ENCODE measurements at places on chromosomes 12 and 14.

DNA sequence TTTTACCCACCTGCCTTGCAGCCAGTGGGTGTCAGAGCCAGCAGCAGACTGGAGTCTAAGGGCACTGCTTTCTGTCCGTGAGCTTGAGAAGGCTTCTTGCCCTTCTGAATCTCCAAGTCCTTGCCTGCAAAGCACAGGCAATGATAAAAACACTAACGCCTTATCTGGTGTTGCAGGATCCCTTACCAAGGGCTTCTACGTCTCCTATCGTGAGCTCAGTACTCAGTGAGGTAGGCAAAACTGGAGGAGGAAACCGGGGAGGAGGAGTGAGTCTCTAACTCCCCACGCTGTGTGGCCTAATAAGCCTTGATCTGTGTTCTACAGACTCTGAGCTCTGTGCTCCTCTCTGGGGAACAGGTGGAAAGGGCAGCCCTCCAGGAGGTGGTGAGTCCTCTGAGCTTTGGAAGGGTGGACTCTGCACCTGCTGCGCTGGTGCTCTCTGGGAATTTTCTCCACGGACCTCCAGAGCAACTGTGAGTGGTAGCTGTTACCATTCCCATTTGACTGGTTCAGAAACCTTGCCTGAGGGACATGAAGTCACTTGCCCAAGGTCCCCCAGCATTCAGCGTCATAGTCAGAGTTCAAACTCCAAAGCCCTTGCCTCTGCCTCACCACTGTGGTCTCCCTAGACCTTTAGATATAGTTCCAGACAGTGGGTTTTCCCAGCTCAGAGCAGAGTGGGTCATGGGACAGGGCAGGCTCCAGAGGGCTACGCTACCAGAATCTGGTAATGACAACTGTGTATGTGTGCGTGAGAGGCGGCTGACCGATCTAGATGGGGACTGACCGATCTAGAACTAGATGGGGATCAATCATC lies 7.0 kb upstream of the MARK3 start:
- DNase-seq = no peak

GRCh38 chr14:61653507-61653906 lies 41.8 kb upstream of the HIF1A start:
- peak; percentile 70 for DNase-seq

DNA sequence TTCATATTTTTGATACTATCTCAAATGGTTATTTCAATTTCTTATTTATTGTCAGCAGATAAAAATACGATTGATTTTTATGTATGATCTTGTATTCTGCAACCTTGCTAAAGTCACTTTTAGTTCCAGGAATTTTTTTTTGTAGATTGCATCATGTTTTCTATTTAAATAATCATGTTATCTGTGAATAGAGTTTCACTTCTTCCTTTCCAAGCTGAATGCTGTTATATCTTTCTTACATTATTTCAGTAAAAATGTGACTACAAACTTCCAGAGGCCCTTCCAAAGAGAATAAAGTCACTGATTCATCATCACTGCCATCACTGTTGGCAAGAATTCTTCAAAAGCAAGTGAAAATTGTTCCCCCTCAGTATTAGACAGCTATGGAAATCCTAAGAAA lies 104.7 kb upstream of the RAP1B start:
- DNase-seq = no peak

GRCh38 chr12:111111681-111112080 lies 191.3 kb upstream of the MYL2 start:
- no peak for DNase-seq

- no peak for DNase-seq
These were observed 10.1 kb downstream of the BMP4 start for GRCh38 chr14:53946404-53947093.

GRCh38 chr14:99263564-99264330 lies 8.2 kb downstream of the BCL11B start:
- no peak for DNase-seq

DNA sequence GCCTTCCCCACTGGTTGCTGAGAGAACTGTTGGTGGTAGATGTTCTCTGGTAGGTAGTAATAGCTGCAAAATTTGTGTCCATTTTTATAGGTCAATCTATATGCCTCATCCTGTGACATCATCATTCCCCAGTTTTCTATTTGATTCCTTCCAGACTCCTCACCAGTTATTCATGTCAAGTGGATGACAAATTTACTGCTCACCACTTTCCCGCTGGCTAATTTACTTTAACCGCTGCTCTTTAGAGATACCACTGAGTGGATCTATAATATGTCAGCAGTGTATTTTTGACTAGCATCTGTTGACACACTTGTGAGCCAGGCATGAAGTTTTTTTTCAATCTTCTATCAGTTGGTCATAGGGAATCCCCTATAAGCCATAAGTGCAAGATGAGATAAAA lies 24.6 kb downstream of the GPR65 start:
- no peak for DNase-seq

GRCh38 chr12:111185206-111185888 lies 183.5 kb downstream of the PHETA1 start:
- DNase-seq = no peak

DNA sequence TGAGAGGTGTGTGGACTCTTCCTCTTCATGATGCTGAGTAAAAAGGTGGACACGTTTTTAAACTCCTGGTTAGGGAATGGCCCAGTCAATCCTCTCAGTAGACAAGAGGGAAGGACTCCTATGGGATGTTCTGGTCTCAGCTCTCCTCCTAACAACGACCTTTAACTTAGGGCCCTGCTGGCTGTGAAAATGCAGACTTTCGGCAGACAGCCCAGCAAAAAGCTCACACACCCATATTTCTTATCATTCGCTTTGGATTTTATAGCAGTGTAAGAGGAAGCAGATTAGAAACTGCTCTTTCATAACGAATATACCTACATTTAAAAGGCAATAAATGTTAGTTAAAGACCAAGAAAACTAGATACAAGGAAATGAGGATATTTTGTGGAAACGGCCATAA lies 18.0 kb upstream of the YARS2 start:
- DNase-seq = no peak

- no peak for DNase-seq
These were observed 527.1 kb upstream of the FLRT2 start for GRCh38 chr14:85002846-85003245.

- DNase-seq = peak; percentile 15
These were observed 1.7 kb downstream of the ANKRD52 start for GRCh38 chr12:56256326-56256960.

DNA sequence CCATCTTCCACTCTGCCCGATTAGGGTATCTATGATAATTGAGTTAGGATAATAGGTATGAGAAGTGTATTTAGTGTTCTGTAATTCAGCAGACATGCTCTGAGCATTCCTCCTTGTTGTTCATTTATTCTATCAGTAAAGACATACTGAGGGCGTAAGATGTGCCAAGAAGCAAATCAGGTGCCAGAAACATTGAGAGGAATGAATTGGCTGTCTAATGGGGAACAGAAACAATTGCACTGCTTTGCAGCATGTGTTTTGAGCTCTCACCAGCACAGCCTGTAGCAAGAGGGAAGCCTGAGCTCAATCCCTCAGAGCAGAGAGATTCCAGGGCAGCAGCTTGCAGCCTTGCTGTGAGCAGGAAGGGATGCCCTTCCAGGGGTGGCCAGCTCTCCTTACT lies 589.3 kb downstream of the BCL11B start:
- no peak for DNase-seq

DNA sequence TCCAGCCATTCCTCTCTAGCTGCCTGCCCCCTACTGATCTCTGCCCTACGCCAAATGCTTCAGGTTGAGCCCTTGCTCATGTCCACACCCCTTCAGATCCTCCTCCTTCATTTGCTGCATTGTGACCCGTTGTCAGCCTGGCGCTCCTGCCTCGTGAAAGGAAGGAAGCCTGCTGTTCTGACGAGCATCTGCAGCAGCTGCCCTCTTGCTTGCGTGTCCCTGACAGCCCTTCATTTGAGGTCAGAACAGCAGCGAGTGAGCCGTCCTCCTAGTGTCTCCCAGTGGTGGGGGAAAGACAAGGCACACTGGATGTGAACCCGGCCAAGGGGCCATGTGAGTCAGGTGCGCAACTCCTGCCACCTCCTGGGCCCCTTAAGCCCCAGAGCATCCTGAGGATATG lies 3.0 kb upstream of the PIANP start:
- no peak for DNase-seq

- no peak for DNase-seq
These were observed 53.7 kb upstream of the COCH start for GRCh38 chr14:30820674-30821073.

DNA sequence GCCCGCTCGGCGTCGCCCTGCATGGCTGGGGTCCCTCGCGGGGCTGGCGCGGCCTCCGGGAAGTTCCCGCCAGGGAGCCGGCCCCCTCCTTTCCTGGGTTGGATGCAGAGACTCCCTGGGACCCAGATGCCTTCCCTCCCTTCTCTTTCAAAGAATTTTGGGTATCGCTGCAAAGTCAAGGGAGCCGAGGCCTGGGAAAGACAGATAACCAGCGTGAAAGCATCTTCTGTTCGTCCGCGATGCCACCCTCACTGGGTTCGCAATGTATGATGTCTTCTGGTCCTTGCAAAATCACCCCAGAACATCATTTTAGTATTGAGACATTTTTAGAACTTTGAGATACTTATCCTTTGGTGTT lies 451 bp downstream of the IRAK3 start:
- DNase-seq = no peak

DNA sequence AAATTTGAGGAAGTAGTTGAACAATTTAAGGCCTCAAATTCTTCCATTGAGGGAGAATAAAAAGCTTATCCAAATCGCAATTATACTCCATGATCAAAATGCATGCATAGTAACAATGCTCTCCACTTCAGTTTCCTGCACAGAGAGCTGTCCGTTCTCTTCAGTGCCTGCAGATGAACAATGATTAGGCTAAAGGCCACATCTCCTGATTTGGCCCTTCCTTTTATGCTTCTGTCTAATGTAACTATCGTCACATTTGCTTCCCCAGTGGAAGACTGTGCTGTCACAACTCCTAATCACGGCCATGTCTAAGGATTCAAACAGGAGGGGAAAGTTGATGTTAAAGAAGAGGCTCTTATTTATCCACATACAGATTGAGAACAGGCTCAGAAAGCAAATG lies 113.6 kb upstream of the NPAS3 start:
- no peak for DNase-seq

- DNase-seq = peak; percentile 35
These were observed 507 bp downstream of the SPTSSA start for GRCh38 chr14:34461334-34462131.

- DNase-seq = no peak
These were observed 61.7 kb upstream of the AMIGO2 start for GRCh38 chr12:47141459-47141858.

DNA sequence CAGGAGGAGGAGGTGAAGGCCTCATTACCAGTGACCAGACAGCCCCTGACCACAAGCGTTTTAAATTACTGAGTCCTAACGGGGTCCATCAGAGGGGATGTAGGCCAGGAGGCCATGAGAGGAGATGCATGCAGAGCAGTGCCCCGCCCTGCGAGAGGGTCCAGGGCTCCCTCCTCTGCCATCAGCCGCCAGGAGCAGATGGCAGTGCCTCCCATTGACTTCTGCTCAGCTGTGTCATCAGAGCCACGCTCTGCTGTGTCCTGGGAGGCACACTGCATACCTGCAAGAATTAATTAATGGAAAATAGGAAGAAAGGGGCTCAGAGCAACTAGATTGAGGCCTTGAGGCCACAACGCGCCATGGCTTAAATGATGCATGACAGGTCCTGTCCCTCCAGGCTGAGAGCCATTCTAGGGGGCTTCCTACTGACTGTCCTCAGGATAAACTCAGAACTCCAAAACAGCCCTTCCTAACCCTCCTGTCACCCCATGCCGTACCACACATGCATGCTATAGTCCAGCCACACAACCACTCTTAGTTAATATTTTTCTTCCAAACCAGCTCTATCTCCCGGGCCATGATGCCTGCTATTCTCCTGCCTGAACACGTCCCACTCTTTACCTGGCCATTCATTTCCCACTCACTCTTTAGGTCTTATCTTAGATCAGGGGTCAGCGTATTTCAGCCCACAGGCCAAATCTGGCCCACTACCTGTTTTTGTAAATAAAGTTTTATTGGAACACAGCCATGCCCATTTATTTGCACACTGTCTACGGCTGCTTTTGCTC lies 235.8 kb downstream of the KSR2 start:
- DNase-seq = no peak

- no peak for DNase-seq
These were observed 3.4 kb downstream of the RTL1 start for GRCh38 chr14:100899884-100900771.

DNA sequence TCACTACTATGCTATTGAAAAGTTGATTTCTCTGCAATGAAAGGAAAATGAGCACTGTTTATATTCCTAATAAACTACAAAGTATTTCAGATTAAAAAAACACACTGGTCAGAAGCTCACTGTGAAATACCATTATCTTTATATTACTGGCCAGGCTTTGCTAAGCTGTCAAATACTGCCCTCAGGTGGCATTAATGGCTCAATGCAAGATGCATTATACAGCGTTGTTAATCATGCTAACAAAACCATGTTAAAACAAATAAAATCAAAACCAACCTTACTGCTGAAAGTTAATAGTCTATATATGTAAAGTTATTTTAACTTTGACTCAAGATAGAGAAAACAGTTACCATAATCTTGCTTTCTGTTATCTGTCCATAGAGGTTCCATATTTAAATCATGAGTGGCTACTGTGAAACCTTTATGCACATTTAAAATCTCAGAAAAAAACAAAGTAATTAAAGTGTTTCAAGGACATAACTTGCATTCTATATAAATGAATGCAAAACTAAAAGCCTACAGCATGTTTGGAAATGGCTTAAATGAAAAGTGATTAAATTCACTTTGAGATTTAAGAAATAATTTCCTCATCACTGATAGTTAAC lies 121.7 kb downstream of the RALGAPA1 start:
- DNase-seq = peak; percentile 54

DNA sequence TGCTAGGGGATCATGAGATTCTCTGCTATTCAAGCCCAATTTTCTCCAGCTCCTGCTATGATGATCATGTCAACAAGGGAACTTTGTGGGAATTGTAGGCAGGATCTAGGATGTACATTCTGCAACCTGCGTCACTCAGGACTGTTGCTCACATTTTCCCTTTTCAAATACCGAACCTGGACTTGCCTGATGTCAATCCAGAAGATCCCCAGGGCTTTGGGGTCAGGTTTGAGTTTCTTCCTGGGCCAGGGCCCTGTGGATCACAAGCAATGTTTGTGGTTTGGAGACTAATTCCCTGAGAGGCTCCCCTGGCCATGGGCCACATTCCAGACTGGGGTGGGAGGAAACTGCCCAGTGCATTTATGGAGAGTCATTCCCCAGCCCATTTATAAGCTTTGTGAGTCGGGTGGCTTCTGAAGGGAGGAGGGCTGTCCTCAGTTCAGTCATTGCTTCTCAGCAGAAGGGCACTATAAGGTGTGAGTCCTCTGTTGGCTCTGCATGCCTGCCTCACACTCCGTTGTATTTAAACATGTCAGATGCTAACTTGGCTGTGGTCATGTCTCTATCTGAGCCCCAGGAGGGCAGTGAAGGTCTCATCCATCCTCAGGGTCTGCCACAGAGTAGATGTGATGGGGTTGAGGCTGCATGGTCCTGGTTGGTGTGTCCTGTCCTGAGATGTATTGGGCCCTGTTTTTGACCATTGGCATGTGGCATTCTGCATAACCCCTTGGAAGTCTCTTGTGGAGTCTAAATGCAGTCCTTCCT lies 6.5 kb downstream of the KRT86 start:
- peak; percentile 95 for DNase-seq

Data from HFFc6 (cell line).